ENCODE measurements at places on chromosomes 3 and 15.

- no peak for DNase-seq
These were observed at the start of gene GNB5 for GRCh38 chr15:52191207-52191606. Gene GNB5 (minus strand): TSS chr15:52191392. CDS start chr15:52184676, 6,716 bp downstream.

- no peak for DNase-seq
These were observed 26.1 kb upstream of the ZNF280D start for GRCh38 chr15:56759450-56759845.

- no peak for DNase-seq
These were observed 895.0 kb downstream of the CADM2 start for GRCh38 chr3:85853805-85854204.

DNA sequence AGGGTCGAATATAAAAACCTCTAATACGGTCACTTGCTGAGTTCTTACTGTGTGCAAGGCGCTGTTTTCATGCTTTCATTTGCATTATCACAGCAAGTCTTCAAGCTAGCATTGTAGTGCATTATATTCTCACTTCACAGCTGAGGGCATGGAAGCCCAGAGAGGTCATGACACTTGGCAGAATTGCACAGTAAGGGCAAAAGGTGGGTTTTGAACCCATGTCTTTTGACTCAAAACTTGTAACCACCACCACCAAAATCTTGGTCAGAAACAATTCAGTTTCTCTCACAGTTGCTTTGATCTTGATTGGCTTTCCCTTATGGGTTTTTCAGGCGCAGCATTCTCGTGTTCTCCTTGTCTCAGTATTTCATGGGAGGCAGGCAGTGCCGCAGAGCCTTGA is 371.1 kb downstream of the PTPRG start:
- no peak for DNase-seq

DNA sequence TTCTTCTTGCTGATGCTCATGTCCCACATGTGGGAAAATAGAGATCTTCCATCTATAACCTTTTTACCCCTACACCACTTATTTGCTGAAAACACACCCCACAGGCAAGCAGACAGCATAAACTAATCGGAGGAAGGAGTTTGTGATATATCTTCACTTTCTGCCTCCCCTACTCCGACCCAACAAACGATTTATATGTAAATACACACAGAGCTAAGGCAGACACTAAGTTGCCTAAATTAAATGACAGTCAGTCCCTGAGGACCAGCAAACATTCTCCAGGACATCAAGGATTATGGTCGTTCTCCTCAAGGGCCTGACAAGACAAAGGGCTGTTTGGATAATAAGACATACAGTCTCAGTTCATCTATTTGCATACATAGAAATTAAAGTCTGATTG is 552.5 kb downstream of the ROBO1 start:
- DNase-seq = no peak

GRCh38 chr15:83983634-83984458 is 251.7 kb upstream of the GOLGA6L4 start:
- no peak for DNase-seq

DNA sequence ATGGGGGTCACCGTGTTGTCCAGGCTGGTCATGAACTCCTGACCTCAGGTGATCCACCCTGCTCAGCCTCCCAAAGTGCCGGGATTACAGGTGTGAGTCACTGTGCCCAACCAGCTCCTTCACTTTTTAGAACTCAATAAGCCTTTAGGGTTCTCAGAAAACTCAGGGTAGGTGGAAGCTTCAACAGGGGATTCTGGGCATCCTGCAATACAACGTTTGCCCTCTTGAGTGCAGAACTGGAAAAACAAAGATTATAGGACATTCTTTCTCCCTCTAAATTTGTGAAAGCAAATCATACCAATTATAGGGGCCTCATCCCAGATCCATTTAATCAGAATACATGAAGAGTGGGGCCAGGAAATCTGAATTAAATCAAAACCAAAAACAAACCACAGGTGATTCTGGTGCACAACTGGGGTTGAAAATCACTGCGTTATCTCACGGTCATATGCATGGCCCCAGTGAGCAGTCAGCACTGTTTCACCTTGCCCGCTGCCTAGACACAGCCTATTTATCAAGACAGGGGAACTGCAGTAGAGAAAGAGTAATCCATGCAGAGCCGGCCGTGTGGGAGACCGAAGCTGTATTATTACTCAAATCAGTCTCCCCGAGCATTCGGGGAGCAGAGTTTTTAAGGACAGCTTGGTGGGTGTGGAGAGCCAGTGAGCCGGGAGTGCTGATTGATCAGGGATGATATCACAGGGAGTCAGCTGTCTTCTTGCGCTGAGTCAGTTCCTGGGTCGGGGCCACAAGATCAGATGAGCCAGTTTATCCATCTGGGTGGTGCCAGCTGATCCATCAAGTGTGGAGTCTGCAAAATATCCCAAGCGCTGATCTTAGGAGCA is 58.4 kb downstream of the TMEM44 start:
- no peak for DNase-seq

DNA sequence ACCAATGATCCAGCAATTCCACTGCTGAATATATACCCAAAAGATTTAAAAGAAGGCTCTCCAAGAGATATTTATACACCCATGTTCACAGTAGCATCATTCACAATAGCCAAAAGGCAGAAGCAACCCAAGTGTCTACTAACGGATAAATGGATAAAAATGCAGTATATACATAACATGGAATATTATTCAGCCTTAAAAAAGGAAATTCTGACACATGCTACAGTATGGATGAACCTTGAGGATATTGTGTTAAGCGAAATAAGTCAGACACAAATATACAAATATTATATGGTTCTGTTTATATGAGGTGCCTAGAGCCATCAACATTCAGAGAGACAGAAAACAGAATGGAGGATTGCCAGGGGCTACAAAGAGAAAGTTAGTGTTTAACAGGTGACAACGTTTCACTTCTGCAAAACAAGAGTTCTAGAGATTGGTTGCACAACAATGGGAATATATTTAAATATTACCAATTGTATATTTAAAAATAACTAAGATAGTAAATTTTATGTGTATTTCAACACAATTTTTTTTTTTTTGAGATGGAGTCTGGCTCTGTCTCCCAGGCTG is 69.4 kb downstream of the STAG1 start:
- no peak for DNase-seq

GRCh38 chr15:62352817-62353216 is 187.7 kb upstream of the C2CD4B start:
- DNase-seq = no peak

- DNase-seq = no peak
These were observed 326.9 kb upstream of the DNAJC19 start for GRCh38 chr3:181316482-181316881.

All from NCI-H510A (cell line).